ENCODE measurements at places on chromosomes 3 and 15.

GRCh38 chr3:108410531-108410984 is 99.8 kb downstream of the MYH15 start:
- DNase-seq: no peak

DNA sequence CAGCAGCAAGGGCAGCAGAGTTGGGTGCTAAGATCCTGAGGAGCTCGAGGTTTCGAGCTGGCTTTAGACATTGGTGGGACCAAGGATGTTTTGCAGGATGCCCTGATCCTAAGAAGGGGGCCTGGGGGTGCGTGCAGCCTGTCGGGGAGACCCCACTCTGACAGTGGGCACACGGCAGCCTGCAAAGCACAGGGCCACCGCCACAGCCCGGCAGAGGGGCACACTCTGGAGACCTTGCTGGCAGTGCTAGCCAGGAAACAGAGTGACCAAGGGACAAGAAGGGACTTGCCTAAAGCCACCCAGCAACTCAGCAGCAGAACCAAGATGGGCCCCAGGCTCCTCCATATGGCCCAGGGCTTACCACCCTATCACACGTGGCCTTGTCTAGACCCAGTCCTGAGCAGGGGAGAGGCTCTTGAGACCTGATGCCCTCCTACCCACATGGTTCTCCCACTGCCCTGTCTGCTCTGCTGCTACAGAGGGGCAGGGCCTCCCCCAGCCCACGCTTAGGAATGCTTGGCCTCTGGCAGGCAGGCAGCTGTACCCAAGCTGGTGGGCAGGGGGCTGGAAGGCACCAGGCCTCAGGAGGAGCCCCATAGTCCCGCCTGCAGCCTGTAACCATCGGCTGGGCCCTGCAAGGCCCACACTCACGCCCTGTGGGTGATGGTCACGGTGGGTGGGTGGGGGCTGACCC is 18.8 kb downstream of the SEC61A1 start:
- no peak for DNase-seq

DNA sequence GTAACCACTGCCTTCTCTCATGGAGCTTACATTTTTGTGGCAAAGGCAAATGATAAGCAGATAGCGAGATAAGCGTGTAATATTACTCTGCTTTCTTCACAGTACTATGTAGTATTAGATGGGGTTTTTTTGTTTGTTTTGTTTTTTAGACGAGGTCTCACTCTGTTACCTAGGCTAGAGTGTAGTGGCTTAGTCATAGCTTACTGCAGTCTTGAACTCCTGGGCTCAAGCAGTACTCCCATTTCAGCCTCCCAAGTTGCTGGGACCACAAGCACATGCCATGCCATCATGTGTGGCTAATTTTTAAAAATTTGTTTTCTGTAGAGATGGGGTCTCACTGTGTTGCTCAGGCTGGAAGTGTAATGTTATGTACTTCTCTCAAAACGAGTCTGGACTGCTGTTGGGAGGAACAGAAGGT is 22.9 kb downstream of the MBNL1 start:
- DNase-seq: no peak

DNA sequence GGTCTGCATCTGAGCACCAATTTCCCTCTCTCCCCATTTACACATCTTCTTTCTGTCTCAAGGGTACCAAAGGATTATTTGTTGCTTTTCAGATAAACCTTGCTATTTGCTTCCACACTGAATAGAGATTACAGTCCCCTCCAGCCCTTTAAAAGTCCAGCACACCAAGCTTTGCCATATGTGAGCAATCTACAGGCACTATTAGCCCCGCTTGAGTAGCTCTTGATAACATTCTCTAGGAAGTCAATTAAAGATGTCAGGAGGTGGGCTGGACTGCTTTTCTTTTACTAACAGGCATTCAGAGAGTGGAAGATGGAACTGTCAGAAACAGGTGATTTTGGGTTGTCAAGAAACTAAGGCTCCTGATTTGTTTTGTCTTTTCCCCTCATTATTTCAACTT is 417.0 kb downstream of the ROBO2 start:
- no peak for DNase-seq

- DNase-seq: no peak
Measured at GRCh38 chr3:116390318-116390717, 55.0 kb downstream of the LSAMP start.

DNA sequence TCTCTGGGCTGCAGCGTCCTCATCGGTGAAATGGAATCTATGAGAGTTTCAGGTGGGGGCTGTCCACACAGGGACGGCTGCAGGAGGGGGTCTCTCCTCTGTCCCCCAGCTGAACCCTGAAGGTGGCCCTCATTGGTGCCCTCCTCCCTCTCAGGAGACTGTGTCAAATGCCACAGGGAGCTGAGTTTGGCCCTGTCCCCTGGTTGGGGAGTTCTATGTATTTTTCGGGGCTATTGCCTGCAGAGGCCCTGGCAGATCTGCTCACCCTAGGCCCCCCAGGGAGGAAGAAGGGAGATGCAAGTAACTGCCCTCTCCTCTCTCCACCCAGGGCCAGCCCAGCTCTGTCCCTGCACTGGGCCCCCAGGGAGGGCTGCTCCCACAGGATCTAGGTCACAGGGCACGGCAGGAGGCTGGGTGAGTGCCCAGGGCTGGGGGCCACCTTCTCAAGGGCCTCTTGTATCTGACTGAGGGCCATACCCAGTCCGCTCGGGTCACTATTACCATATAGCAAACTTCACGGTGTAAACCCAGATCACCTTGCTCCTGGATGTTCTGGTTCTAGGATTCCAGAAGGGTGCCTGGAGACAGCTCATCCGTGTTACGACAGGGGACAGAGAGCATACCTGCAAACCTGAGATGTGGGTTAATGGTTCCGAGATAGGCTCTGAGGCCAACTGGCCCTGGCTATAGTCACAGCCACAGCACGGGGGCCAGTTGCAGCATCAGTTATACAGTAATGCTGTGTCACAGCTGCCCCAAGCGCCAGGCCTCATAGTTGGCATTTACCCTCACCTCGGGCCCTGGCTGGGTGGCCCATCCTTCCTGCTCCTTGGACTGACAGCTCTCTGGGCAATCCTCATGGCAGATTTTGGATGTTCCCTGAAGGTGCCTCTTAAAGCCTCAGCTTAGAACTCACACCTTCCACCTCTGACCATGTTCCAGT is 102.4 kb upstream of the PRR23E start:
- no peak for DNase-seq

DNA sequence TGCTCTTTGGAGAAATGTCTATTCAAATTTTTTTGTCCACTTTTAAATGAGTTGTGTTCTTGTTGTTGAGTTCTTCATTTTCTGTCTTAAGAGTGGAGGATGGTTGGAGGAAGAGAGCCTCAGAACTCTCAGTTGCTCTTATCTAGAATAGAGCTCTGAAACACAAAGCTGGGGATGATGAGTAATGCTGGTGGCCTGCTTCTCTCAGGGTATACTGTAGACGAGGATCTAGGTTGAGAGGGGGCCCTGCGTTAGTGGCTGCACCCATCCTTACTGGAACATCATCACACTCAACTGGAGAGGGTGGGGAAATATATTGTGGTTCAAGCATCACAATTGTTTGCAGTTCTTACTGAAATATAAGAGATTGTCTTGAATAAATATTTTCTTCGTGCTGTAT is 1.8 kb downstream of the SPTSSB start:
- no peak for DNase-seq

GRCh38 chr3:117743993-117744392 is 1034.4 kb downstream of the TUSC7 start:
- DNase-seq: no peak

- DNase-seq: no peak
Measured at GRCh38 chr3:106261396-106261795, 392.6 kb upstream of the CBLB start.

DNA sequence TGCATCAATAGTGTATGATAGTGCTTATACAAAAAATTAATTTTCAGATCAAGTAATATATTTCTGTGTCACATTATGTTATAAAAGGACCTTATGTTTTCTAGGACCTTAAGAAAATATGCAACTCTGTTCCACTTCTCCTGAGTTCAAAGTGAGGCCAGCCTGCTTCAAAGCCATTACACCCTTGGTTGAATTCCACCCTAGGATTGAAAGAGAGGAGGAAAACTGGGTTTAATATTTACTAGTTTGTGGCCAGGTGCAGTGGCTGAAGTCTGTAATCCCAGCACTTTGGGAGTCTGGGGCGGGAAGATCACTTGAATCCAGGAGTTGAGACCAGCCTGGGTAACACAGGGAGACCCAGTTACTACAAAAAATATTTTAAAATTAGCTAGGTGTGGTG is 32.9 kb upstream of the NR1I2 start:
- DNase-seq: no peak

DNA sequence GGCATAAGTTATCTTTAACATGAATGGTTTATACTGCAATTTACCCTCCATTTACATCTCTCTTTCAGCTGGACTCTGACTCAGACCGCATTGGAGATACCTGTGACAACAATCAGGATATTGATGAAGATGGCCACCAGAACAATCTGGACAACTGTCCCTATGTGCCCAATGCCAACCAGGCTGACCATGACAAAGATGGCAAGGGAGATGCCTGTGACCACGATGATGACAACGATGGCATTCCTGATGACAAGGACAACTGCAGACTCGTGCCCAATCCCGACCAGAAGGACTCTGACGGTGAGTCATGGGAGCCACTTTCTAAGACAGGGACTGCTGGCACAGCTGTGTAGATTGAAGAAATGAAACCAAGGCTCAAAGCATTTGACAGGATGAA is 11.6 kb downstream of the THBS1 start:
- no peak for DNase-seq

DNA sequence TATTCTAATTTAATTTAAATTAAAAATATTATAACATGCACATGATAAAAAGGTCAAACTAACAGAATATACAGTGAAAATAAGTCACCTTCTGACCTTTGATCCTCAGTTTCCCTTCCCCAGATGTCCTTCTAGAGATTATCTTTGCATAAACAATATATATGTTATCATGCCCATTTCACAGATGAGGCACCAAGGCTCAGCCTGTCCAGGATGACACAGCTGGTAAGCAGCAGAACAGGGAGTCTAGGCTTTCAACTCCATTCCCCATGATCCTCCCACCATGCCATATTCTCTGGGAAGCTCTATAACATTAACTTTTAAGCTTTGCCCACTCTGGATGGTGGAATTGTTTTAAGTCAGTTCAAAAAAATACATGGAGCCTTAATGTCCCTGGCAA is 1.4 kb downstream of the SLC24A1 start:
- no peak for DNase-seq

GRCh38 chr3:50271314-50271936 is 2.5 kb downstream of the SEMA3B start:
- DNase-seq: no peak

- peak; percentile 21 for DNase-seq
Measured at GRCh38 chr3:41002104-41002503, 197.2 kb upstream of the CTNNB1 start.

DNA sequence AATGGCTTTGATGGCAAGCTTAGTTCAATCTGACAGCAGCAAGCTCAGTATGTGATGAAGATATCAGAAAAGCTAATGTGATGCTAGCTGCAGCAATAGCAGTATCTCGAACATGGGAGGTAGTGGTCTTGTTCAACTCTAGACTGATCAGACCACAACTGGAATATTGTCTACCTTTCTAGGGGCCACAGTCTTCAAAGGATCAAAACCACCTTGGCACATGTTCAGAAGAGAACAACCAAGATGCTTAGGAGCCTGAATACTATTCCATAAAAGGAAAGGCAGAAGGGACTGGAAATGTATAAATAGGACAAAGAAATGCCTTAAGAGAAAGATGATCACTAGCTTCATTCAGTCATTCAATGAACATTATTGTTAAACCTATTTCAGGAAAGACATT is 2.3 kb downstream of the C3orf70 start:
- DNase-seq: no peak

- DNase-seq: no peak
Measured at GRCh38 chr15:59199626-59200465, 6.8 kb upstream of the LDHAL6B start.

- DNase-seq: no peak
Measured at GRCh38 chr15:32739522-32740063, 21.8 kb downstream of the GREM1 start.

GRCh38 chr3:3015185-3016089 is 94.7 kb downstream of the IL5RA start:
- DNase-seq: peak; percentile 51

GRCh38 chr3:24197809-24198208 is 252.7 kb downstream of the NR1D2 start:
- DNase-seq: no peak

- no peak for DNase-seq
Measured at GRCh38 chr3:69869643-69870042, 129.9 kb upstream of the SAMMSON start.

DNA sequence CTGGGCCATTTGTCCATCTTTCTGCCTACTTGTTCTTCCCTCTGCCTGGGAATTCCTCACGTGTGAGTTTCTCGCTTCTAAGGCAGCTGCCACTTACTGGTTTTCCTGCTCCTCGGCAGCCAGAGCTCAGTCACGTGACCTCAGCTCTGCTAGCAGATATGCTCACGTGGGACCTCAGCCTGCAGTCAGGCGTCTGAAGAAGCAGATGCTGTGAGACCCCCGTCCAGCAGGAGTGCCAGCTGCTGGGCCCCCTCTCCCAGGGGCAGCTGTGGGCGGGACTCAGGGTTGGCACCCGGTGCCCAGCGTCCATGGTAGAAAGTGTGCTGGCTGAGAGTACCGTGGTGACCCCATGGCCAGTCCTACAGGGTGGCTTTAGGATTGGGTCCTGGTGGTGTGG is 161.3 kb upstream of the TLE3 start:
- DNase-seq: no peak

GRCh38 chr3:44105571-44105970 is 136.1 kb upstream of the TOPAZ1 start:
- no peak for DNase-seq

DNA sequence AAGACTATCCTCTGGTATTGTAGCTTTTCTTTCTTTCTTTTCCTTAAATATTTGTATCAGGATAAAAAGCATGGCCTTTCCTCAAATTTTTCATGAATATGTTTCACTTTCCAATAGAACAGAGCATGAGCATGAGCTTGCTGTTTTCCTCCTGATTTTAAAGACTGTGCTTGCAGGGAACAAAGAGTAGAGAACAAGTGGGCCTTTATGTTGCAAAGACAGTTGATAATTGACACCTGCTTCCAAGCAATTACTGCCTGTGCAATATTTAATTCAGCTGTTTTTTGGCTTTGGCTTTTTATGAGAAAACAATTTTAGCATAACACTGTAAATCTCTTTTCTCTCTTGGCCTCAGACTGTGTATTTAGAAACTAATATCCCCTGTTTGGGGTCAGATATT is 263.6 kb upstream of the AZI2 start:
- DNase-seq: peak; percentile 62

DNA sequence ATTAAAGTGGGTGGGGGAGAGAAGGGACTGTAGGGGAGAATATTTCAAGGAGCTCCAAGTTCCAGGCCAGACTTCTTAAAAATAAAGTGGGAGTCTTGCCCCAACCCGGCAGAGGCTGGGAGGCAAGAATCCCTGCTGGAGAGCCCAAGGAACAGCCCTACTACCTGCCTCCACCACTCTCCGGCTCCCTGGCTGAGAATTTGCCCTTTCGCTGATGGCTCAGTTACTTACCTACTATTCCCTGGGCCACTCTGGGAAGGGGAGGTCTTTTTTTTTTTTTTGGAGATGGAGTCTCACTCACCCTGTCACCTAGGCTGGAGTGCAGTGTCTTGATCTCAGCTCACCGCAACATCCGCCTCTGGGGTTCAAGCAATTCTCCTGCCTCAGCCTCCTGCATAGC is 15.5 kb downstream of the MYL3 start:
- DNase-seq: no peak

- DNase-seq: no peak
Measured at GRCh38 chr3:5019411-5020241, 40.4 kb downstream of the BHLHE40 start.

Measured in NCI-H748 treated with DMSO at 0.1 percent for 48 hours (cell line).